ENCODE measurements at places on chromosomes 4 and X.

DNA sequence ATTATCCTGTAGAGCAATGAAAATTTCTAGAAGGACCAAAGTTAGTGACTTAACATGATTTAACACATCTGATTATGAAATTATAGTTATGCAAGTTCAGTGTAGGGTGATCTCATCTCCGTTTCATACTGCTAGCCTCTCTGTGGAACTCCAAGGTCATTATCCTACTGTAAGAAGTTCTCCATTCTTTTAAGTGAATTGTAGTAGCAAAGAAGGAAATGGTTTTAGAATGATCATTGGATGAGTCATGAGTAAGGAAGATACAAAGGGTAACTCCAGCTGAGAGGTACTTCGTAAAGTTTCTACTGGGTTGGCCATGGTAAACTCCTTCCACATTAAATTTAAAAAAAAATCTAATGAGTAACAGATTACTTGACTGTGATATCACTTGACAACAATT is 215.0 kb upstream of the GIMD1 start:
- DNase-seq: no peak

- no peak for DNase-seq
Measured at GRCh38 chrX:131565909-131566308, 22.0 kb downstream of the OR13H1 start.

DNA sequence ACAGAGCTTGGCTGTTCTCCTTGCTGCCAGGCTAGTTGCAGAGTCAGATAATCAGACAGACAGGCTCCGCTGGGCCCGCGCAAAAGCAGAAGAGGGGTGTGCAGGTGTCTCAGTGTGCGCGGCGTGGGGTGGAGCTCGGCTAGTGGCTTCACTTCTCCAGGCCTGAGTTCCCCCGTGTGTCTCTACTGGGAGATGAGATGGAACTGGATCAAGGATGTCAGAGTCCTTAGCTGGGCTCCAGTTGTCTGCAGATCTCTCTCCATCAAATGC is 21.1 kb downstream of the HTRA3 start:
- DNase-seq: no peak

- peak; percentile 8 for DNase-seq
Measured at GRCh38 chrX:8988446-8988845, 45.5 kb downstream of the FAM9B start.

Data from activated T-cell treated with anti-CD3 and anti-CD28 coated beads for 24 hours (primary cell).